ENCODE measurements at places on chromosomes 1 and 21. TPM values are rescaled to one million over a fixed set of nuclear protein-coding genes. Genes with fewer than 3 reads are reported as not detected.

GFI1 gene
- 1.1 TPM for total RNA-seq

LDLRAD2 gene
- total RNA-seq = 0.15 TPM

FOXD2 gene
- total RNA-seq = 2.7 TPM

SLC6A17 gene
- 0.49 TPM for total RNA-seq

CHI3L1 gene
- total RNA-seq = 17.8 TPM

SLC9C2 gene
- total RNA-seq = not detected

AMY1B gene
- total RNA-seq = not detected

GJC2 gene
- 4.3 TPM for total RNA-seq

MFAP2 gene
- 65.3 TPM for total RNA-seq

TRMT1L gene
- total RNA-seq = 16.9 TPM

TRIM45 gene
- 2.5 TPM for total RNA-seq

HFM1 gene
- total RNA-seq = 1.2 TPM

ILDR2 gene
- 0.66 TPM for total RNA-seq
